Activated CD4-positive, alpha-beta T cell treated with anti-CD3 and anti-CD28 coated beads, Interleukin-2, amount 10 ng/mL, durations not matched to agents 7 days and 5 days (primary cell): ENCODE measurements at places on chromosomes 6 and 20. TPM values are rescaled to one million over a fixed set of nuclear protein-coding genes. Genes with fewer than 3 reads are reported as not detected.

DNA sequence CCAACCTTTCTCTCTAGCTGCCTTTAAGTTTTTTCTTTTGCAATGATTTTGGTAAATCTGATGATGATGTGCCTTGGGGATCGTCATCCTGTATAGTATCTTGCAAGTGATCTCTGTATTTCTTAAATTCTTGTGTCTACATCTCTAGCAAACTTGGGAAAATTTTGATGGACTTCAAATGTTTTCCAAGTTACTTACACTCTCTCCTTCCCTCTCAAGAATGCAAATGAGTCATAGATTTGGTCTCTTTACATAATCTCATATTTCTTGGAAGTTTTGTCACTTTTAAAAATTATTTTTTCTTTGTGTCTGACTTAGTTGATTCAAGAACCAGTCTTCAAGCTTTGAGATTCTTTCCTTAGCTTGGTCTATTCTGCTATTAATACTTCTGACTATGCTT lies 176.4 kb downstream of the TBC1D32 start:
- DNase-seq: no peak

DNA sequence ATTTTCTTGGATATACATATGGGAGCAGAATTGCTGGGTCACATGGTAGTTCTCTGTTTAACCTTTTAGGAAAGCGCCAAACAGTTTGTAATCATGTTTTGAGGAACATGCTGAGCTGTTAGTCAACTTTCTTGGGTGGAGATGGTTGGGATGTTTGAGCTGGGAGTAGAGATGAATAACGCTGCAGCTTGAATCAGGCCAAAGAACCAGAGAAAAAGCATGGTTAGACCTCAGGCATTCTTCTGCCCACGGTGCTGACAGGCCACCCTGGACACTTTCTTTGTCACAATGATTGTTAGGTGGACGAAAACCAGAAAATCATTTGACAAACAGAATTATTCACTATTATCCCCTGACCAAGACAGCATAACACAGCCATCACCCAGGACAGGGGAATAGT lies 66.8 kb downstream of the PRDM1 start:
- no peak for DNase-seq

DNA sequence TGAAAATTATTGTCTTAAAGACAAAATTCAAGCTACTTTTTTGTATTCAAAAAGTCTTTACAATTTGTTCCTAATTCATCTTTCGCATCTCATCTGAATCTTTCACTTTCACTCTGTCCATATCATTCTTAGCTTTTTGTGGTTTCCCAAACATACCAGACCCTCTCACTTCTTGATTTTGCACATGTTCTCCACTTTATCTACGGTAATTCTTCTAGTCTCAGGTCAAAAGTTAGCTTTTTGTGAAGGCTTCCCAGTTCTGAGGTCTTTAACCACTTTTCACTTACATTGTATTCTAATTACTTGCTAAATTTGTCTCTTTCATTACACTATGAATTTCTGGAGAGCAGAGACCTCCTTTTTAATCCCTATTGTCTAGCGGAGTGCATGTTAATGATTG lies 34.6 kb upstream of the EPHA7 start:
- DNase-seq: no peak

The TPX2 gene
- total RNA-seq: 164 TPM

- DNase-seq: peak; percentile 88
Observed at GRCh38 chr6:20319520-20320357, 81.9 kb upstream of the E2F3 start.

The SOX18 gene
- 0.15 TPM for total RNA-seq

GRCh38 chr20:34562641-34563040 lies 4.1 kb downstream of the MAP1LC3A start:
- no peak for DNase-seq

GRCh38 chr20:61478094-61478493 lies 226.0 kb downstream of the CDH4 start:
- DNase-seq: no peak

DNA sequence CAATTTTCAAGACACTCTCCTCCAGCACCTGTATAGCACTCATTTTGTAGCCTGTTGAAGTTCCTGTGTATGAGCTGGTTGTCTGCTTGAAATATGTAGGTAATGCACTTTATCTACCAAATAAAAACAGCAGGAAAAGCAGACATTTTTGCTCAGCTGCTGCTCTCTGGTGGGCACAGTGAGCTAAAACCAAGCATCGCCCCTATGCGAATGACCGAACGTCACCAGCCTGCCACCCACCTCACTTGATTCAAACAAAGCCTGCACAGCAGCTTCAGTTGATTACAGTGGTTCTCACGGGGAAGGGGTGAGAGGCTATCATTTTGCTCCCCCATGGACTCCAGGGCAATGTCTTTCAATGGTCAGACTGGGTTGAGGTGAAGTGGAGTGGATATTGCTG lies 185.7 kb downstream of the SASH1 start:
- no peak for DNase-seq

GRCh38 chr20:47577314-47577713 lies 75.6 kb downstream of the NCOA3 start:
- no peak for DNase-seq

The MATN4 gene
- total RNA-seq: 0.25 TPM

The SNAI1 gene
- not detected for total RNA-seq

DNA sequence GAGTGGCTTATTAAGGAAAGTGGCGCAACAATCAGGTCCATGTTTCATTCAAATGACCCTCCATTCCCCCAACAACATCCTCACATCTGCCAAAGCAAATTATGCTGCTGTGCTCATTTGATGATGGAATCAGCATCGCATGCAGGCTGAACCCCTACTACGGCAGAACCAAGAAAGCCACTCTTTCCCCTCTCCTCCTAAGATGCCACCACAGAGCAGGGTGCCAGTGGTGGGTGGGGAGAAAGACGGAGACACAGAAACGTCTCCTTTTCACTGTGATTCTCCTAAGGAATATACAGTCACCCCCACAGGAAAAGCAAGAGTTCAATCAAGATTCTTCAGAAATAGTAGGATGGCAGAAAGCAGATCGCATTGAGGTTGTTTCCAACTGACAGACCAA lies 17.1 kb downstream of the HEBP2 start:
- DNase-seq: peak; percentile 1

GRCh38 chr6:26420688-26421171 lies 18.7 kb downstream of the BTN3A1 start:
- DNase-seq: peak; percentile 17

DNA sequence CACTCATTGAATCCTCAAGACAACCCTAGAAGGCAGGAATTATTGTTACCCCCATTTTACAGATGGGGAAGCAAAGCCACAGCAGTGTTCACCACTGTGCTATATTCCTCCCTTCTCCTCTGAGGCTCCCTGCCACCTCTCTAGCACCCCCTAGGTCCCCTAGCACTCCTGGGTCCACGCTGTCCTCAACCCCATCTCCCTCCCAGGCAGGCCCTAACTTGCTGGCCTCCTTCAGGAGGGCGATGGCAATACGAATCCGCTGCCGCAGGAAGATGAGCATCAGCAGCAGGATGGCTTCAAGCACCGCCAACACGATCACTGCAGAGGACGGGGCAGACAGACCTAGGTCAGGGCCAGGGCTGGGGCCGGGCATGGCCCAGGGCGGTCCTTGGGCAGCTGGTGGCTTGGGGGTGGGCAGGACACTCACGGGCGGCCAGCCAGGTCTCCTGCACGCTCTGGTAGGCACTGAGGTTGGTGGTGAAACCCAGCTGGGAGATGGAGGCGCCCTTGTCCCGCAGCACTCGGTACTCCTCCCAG lies 7.8 kb upstream of the NEU1 start:
- no peak for DNase-seq

DNA sequence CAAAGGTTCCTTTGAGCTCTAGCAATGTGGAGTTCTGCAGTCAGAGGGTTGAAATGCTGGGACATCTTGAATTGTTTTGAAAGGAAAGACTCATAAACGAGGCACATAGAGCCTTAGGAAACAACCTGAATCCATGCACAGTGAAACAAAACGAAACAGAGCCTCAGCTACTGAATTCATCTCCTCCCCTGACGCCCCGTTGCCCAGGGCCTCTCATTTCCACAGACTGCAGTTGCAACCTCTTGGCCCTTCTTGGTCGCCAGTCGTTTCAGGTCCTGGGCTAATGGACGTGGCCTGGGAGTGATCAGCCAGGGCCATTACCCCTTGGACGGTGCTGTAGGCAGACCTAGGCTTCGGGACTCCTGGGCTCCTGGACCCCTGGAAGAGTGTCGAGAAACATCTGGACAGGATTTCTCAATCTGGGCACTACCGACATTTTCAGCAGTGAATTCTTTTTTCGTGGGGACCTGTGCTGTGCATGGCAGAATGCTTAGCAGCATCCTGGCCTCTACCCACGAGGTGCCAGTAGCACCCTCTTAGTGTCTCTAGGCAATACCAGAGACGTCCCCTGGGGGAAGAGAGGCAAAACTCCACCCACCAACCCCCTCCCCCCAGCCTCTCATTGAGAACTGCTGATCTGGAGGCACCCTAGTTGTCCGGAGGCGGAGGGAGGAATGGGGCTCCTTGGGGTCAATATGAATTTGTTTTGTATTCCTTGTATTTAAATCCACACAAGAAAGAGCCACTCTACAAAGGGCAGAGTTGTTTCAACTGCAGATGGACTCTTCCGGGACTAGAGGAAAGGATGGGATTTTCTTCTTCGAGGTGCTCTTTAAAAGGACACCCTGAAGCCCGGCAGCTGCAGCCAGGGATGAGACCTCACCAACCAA lies 50.2 kb downstream of the TMEM242 start:
- no peak for DNase-seq

- peak; percentile 58 for DNase-seq
Observed at GRCh38 chr20:17969884-17970409, 1.1 kb downstream of the MGME1 start.

The ZBTB46 gene
- total RNA-seq: not detected

DNA sequence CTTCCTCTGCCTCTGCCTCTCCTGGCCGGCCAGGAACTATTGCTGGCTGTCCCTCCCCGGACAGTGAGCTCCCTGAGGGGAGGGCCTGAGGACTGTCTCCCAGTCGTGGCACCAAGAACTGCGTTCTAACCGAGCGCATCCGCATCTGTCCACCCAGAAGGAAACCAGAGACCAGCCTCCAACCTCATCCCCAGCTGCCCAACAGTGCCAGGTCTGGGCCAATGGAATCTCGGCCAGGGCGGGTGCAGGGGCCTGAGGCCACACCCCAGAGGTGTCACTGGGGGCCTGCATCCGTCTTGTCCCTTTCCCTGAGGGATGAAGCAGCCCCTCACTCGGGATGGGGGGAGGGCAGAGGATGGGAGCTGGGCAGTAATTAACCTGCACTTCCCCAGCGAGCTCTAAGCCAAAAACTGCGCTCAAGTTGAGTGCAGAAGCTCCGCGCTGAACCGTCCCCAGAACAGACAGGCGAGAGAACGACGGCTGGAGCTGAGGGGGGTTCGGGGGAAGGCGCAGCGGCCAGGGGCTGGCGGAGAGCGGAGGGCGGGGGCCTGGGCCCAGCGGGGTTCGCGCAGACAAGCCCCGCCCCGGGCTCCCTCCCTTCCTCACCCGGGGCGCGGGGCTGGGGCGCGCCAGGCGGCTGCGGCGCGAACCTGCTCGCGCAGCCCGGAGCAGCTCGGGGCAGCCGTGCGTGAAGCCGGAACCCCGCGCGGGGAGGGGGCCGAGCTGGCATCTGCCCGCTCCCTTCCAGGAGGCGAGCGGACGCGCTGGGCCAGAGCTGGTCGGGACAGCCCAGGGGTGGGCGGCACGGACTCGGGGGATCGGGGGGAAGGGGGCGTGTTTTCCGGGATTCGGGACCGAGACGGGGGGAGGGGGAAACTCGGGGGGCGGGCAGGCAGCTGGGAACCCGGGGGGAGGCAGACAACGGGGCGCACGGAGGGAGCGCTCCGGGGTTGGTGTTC lies 1.4 kb downstream of the TFEB start:
- DNase-seq: peak; percentile 67

DNA sequence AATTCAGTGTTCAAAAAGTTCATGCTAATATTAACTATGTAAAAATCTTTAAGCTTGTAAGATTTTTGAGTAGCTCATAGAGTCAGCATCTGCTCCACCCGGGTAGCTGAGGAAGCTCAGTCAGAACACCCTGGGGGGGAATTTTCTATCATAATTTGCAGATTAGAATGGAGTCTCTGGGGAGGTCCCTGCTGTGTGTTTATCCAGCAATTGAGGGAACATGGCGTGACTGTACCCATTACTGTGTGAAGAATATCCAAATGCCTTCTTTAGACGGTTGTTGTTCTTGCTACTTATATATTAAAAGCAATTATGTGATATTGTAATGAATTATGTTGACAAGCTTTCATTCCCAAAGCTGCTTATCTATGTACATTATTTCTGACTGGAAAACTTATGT lies 64.8 kb downstream of the AIG1 start:
- no peak for DNase-seq

- no peak for DNase-seq
Observed at GRCh38 chr6:170276369-170277057, 14.4 kb downstream of the DLL1 start.

The RBL1 gene
- total RNA-seq: 53.9 TPM

DNA sequence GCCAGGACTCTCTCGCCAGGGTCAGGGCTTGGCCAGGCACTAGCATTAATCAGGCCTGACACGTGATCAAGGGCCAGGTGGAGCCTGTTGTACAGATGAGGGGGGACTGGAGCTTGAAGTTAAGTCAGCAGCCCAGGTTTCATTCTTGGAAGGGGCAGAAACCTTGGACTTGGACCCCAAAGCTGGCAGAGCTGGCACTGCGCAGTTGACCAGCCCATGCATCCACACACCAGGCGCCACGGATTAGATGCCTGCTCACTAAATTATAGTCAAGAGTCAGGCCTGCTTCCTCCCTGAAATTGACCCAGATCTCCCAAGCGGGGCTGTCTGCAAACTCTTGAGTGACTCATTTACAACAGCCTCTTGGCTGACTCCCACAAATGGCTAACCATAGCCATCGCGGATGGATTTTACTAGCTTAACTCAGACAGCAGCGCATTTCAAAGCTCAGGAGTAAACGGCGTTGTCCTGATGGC lies 4.1 kb upstream of the TAF4 start:
- no peak for DNase-seq

GRCh38 chr6:2556761-2557160 lies 194.0 kb downstream of the MYLK4 start:
- DNase-seq: no peak

The BPIFB4 gene
- not detected for total RNA-seq

DNA sequence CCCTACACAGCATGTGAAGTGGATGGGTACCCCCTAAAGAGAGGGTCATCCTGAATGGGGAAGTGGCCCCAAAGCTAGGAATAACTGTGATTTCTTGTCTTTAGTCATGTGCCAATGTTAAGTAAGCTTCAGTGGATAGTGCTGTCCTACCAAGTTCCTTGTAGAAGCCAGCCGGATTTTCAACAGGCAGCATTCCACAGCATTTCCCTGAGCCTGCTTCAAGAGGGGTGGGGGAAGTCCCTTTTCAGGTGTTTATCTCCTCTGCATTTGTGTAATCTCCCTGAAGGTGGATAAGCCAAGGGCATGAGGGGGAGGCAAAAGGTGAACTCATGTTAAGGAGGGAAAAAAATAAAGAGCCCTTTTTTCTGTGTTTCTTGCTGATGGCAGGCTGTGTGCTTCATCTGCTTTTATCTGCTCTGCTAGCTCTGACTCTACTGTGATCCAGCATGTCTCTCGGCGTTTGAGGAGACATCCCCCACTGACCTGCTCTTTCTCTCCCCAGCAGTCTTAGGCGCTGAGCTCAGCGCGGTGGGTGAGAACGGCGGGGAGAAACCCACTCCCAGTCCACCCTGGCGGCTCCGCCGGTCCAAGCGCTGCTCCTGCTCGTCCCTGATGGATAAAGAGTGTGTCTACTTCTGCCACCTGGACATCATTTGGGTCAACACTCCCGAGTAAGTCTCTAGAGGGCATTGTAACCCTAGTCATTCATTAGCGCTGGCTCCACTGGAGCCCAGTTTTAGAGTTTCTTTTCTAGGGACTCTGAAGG lies 1.9 kb downstream of the EDN1 start:
- DNase-seq: no peak

The ADGRF4 gene
- not detected for total RNA-seq

- no peak for DNase-seq
Observed at GRCh38 chr6:131657630-131658111, 20.6 kb downstream of the ENPP3 start.
